NCI-H187 treated with DMSO at 0.1 percent for 48 hours (cell line): ENCODE measurements at places on chromosomes 1 and 21.

- no peak for DNase-seq
These were observed 120.2 kb downstream of the DMRTB1 start for GRCh38 chr1:53579221-53580008.

DNA sequence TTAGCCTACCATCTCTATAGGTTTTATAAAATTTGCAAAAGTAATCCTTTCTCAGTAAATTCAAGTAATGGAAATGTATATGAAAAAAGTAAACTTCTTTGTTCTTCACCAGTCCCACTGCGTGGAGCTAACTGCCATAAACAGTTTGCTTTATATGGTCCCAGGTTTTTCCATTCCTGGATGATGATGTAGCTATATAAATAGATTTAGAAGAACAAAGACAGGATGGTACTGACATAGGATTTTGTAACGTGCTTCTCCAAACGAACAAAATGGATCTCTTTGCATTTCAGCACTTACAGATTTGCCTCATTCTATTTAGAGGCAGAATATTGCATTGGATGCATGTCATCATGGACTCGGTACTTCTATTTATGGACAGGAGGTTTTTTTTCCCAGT is 57.3 kb downstream of the SMYD2 start:
- DNase-seq, result no peak

GRCh38 chr1:77509051-77509492 is 173.4 kb downstream of the ZZZ3 start:
- no peak for DNase-seq

DNA sequence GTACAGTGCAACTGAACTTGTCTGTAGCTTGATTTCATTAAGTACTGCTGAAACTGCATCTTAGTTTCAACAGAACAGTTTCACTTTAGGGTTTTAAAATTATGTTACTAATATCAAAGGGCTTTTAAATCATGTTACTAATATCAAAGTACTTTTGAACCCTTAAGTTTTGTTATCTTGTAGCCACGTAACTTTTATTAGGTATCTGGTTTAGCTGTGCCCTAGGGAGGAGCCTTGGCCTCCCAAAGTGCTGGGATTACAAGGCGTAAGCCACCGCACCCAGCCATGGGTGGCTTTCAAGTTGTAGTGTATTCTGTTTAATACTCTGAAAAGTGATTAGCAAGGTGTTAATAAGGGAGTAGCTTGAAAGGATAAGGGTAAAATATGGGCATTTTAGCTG is 2.0 kb downstream of the KDM4A start:
- DNase-seq, result no peak

DNA sequence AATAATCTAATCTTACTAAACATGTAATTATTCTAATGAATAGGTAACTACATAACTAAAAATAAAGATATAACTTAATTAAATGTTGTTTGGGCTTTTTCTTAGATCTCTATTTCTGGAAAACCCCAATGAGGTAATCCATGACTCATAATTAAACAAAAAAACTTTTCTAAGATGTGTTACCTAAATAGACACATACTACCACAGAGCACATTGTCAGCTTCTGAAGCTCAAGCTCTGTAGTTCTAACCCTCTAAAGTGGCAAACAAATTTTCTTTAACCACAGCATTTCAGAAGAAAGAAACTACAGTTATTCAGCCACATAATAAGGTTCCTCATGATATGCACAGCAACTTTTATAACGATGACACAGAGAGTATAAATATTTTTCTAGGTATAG is 4.2 kb downstream of the OR6K3 start:
- no peak for DNase-seq

DNA sequence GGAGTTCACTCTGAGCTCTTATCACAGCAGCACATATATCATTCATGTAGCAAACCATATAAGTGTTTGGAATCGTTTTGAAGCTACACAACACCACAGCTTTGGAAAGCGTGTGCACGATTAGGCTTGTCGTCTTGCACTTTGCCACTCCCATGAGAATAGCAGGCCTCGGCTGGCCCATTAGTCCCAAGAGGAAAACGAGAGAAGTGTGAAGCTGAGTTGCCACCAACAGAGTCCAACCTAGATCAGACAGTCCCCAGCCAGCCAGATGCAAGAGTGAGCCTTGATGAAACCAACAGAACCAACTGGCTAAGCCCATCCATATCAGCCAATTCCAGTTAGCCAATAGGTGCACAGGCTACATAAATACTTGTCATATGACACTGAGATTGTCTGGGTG is 238.4 kb downstream of the C1orf94 start:
- no peak for DNase-seq

GRCh38 chr1:70714149-70714548 is 303.1 kb downstream of the CTH start:
- no peak for DNase-seq

GRCh38 chr1:116682641-116683221 is 15.2 kb upstream of the IGSF3 start:
- no peak for DNase-seq

GRCh38 chr1:201791051-201791778 is 37.7 kb upstream of the IPO9 start:
- DNase-seq, result no peak
